Cortex of kidney (tissue), 1 donor: ENCODE measurements at places on chromosomes 2 and 18.

DNA sequence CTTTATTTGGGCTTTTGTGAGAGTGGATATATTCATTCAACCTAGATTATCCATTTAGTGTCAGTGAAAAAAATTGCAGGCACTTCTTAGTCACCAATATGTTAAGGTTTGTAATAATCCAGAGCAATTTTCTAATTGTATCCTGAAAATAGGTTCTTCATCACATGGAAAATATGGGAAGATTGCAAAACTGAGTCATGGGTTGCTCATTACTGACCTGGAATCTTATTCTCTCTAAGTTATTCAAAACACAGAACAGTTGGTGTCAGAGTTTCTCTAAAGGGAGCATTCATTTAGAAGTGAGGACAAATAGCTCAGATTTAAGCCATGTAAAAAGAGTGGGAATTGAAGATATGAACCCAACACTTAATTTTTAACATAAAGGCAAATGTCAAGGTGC lies 181.3 kb downstream of the IKZF2 start:
- DNase-seq, result no peak

- DNase-seq, result no peak
Observed at GRCh38 chr2:40450066-40450795, 1.7 kb downstream of the SLC8A1 start.

DNA sequence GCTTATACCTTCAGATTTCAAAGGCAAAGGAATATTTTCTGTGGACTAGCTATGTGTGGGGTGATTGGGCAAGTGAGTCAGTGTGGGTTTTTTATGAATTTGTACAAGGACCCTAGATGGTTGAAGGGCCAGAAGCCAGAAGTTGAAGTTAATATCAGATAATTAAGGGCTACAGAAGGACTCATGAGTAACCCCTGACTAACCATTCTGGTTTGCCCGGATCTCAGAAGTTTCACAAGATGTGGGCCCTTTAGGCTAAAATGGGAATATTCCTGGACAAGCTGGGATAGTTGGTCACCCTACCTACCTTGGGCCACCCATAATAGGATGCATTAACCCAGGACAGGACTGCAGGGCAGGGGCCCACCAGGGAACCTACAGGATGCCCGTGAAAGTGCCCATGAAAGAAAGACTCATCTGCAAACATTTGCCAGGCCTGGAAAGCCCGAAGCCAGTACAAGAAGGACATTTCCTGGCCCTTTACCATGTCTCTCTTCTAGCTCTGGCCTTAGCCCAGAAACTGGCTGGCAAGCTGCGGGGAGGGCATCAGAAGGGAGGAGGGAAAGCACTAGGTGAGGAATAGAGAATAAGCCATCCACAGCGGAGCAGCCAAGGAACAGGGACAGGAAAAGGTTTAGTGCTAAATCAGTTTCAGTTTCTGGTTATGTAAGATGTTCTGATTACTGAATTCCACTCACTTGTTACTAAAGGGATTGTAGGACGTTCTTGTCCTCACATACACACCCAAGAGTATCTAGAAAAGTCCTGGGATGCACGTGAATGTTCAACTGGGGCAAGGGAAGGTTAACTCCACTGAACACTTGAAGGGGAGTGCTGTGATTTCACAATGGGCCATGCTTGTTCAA lies 33.6 kb downstream of the GCG start:
- DNase-seq, result no peak

DNA sequence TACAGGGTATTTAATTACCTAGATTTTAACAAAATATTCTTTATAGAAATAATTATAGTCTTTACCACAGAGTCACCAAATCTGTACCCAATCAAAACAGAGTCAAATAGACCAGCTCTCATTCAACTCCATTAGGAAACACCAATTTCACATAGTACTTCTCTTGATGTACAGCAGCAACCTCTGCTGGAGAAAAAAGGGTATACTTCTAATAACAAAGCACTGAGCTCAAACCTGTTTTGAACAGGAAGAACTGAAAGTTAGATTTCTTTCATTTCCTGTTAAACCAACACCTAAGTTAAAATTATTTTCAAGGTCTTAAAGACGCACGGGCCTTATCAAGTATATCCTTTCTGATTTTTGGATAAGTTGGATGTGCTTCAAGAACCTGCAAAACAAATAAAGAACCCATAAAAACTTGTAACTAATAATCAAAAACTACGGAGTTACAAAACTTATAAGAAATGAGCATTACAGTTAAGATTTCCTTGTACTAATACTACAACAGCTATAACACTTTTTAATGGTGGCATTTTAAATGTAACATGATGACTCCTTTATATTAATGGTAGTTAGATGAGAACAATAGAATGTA lies 79.0 kb downstream of the TTC21B start:
- DNase-seq, result no peak

DNA sequence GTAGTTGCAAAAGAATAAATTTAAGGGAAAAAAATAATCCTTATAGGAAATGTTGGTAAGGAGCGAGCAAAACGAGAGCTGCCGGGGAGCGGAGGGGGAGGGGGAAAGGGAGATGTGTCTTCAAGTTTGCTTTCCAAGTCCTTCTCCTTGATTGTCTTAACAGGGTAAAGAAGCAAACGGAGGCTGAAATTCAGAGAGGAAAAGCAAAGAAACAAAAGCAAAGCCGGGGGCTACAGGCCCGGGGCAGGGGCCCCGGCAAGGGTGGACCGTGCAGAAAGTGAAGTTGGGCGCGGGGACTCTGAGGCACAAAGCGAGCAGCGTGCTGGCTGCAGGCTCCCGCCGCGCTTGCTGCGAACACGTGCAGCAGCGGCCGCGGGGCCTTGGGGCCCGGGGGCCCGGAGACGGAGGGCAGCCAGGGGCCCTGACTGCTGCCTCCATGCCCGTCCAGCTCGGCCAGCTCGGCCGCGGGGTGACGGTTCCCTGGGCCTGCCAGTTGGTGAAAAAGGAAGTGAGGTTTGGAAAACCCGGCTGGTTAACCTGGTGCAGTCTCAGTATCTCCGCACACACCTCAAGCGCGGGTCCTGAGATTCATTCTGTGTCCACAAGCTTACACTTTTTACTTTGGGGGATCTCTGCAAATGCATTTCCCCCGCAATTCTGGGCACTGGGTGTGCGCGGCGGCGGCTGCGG lies 4.1 kb downstream of the BCL11A start:
- DNase-seq, result no peak

DNA sequence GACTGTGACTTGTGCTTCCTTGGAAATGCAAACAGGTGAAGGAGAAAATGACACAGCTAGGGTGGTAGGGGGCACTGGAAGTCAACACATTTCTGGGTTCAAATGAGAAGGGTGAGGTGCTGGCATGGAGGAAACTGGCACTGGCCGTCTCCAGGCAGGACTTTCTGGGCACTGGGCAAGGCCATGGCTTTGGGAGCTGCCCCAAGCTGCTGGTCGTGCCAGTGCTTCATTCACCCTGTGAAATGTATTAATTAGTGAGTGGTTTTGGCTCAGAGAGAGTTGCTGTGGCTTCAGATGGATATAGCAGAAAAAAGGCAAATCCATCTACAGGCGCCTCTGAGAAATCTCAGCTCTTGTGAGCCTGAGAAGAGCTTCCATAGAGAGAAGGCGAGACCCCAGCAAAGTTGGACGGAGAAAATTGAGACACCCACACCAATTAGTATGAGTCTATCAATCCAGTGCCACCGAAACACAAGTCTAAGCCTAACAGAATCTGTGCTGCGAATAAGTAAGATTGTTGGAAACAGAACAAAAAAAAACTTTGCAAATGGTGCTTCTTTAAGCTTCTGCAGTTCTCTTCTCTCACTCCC lies 202.1 kb upstream of the TNP1 start:
- DNase-seq, result no peak

- no peak for DNase-seq
Observed at GRCh38 chr2:189865826-189866225, 81.6 kb downstream of the PMS1 start.

DNA sequence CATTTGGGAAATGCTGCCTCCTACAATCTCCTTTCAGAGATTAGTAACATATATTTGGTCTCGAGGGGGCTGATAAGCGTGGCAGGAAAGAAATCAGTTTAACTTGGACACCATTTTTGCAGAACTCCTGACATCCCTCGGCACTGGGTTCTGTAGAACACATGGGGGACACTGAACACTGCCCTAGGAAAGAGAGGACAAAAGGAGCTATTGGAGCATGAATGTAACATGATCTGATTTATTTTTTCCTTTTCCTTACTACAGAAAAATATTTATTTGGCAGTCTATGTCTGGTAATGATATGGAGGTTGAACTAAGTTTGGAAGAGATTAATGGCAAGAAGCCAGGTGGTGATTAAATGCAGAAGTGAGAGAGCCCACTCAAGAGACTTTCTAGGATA lies 153.8 kb downstream of the AFF3 start:
- no peak for DNase-seq

DNA sequence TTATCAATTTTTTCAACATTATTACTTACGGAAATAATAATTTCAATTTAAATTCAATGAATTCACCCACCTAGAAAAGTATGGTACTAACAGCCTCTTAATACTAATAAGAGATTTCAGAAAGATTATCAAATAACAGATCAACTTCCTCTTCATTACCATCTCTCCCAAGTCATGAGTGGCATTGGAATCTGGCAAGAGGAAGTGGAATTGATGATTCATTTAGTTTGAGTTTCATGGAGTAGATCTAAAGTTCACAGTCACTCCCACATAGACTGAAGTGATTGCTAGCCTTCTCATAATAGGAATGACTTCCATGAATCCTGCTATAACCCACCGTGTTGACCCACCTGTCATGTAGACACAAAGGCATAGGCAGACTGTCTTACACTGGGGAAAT lies 77.7 kb upstream of the WDR75 start:
- DNase-seq, result no peak

GRCh38 chr2:16649353-16650286 lies 16.0 kb downstream of the CYRIA start:
- DNase-seq, result no peak

GRCh38 chr2:39991298-39991697 lies 212.2 kb upstream of the THUMPD2 start:
- DNase-seq, result no peak
